ENCODE measurements at places on chromosomes 7 and 10.
A peak's percentile ranks its signal among the peaks of the same experiment; 100 is the strongest.

DNA sequence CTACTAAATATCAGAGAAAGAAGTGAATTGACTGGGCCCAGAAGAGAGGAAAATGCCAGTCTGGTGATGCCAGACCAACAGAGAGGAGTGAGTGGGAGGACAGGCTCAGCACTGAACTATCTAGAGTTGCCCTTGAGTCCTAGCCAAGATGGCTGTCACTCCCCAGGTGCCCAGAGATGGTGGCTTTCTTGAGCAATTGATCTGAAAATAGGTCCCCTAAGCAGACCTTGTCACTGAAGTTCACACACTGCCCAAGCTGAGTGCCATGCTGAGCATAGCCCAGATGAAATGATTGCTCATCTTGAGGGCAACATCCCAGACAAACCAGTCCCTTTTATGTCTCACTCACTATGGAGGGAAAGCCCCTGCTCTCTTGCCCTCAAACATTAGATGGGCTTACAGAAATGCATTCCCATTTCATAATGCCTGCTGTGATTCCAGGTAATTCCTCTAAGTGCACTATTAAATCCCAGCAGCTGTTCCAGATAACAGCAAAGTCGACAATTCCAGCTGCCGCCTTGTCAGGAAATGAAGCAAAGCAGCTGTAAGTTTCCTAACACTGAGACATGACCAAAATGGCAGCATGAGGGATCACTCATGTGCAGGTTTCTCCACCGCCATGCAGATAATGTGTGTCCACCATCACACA, 329.4 kb downstream of the KCNMA1 start:
- DNase-seq, result no peak

DNA sequence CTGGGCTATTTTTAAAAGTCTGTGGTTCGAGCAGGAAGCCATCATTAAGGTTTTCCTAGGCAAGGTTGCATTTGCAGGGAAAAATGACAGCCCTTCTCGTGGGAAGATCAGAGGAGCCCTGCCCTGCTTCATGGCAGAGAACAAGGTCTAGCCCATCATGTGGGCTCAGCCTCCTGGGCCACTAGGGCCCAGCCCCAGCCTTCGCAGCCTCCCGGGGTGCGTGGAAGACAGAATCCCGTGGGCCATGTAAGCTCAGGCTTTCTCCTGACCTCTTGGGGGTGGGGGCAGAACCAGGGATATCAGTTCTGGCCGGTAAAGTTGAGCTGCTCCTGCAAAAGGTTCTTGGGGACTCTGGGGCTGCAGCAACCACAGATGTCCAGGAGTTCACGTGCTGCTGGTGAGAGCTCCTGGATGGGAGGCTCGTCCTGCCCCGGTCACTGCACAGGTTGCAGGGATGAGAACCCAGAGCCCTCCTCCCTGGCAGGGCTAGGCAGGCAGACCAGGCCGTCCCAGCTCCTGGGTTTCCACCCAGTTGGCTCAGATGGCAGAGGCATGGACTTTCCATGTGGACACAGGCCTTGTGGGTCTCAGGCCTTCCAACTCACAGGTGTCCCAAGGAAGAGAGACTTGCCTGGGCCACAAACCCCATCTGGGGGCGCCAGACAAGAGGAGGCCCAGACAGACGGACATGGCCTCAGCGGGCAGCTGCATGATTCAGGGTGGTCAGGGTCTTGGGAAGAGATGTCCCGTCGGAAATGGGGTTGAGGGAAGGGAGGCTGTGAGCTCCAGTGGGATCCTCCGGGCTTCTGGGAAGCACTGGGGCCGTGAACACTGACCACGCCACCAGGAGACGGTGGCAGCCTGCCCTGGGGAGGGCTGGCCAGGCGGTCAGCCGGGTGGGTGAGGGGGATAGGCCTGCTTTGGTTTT, 126.2 kb downstream of the NEURL1 start:
- no peak for DNase-seq

GRCh38 chr10:122878799-122879338, 512 bp downstream of the FAM24B start:
- no peak for DNase-seq

DNA sequence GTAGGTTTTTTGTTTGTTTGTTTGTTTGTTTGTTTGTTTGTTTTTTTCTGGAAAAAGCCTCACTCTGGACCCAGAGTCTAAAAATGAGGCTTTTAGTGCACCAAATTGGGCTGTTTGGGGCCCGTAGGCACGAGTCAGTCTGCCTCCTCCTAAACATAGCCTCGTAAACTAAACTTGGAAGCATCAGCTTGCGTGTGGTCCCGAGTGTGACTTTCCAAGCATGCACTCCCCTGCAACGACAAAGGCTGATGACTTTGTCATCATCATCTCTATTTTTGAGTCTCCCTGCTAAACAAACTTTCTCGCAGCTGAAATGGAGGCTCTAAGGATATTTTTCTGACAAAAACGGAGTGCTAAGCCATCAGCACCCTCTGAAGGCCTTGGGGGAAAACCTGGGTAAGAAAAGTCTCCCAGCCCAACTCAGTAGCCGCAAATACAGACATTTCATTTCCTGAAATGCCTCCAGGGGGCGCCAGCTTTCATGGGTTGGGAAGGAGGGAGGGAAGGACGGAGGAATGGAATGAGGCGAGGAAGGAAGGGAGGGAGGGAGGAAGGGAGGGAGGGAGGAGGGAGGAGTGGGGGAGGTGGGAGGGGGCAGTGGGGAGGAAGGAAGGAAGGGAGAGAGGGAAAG, 245.9 kb downstream of the KCNMA1 start:
- peak; percentile 14 for DNase-seq

DNA sequence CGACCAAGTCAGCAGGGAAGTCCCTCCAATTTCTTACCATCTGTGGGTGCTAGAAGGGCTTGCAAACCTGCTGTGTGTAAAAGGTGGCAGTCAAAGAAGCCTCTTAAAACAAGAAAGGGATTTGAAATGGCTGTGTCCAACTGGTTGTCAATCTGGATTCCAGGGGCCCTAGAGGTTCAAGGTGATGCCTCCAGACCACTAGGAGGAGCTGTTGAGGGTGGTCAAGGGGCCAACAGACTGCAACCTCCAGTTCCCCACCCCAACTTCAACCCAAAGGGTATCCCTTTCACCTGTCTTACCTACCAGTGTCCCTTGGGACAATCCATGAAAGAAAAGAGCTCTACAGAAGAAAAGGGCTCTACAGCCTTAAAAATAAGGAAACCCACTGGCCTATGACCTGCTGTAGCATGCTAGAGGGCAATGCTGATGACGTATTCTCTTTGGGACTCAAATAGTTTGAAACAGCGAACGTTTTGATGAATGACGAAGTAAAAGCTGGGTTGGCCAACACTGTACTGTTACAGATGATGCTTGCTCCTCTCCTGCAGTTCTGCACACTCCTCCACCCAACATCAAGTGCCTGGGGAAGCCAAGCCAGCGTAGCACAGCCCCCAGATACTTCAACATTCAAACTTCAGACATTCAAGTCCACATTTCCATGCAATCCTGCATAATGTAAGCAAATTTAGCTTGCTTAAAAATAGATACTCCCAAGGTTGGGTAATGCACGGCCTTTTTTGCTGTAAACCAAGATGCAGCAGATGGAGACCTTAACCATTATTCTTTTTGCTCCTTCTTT, 45.9 kb upstream of the WDR11 start:
- no peak for DNase-seq

DNA sequence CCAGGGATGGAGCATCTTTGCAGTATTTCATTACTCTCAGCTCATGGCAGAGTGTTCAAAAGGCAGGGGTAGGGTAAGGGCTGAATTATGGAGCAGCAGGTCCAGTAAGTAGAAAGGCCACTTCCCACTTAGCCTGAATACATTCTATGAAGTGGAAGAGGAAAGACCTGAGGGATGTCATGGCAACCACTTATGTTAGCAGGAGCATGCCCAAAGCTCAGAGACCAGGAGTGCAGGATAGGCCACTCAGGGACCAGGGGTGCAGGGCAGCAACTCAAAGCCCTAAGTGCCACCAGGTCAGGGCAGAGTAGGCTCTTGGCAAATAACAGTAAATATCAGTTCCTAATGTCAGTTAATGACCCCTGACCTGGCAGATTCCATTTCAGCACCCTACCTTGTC, 3.6 kb downstream of the SRI start:
- no peak for DNase-seq

- DNase-seq, result no peak
Measured at GRCh38 chr10:49139028-49139845, 5.4 kb upstream of the FAM170B start.

- DNase-seq, result no peak
Measured at GRCh38 chr7:6359021-6359420, 86.6 kb upstream of the CYTH3 start.

- DNase-seq, result no peak
Measured at GRCh38 chr7:47354831-47355541, 226.9 kb downstream of the TNS3 start.

DNA sequence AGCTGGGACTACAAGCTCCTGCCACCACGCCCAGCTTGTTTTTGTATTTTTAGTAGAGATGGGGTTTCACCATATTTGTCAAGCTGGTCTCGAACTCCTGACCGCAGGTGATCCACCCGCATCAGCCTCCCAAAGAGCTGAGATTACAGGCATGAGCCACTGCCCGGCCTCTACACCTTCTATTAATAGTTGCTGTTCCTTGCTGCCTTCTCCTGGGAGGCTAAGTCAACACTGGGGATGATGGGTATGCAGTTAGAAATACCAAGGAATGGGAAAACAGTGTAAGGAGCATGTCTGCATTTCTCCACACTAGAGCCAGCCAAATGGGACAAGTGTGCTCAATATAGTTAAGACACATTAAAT, 97.3 kb upstream of the PDLIM1 start:
- no peak for DNase-seq

DNA sequence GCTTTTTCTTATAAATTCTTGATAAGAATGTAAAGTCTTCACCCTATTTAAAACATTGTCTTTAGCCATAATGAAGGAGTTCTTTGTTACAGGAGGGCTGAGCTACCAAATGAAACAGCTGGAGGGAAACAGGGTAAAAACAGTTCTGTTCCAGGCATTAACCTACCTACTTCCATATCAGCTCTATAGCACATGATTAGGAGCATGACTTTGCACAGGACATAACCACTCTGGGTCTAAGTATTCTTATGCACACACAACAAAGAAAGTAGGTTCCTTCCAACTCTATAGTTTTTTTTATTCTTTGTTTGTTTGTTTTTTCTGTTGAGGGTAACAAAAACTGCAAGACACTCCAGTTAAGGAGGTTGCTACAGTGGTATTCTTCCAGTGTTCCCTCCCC, 52.7 kb downstream of the SCIN start:
- DNase-seq, result no peak

- DNase-seq, result no peak
Measured at GRCh38 chr10:77032188-77032570, 605.4 kb downstream of the KCNMA1 start.

DNA sequence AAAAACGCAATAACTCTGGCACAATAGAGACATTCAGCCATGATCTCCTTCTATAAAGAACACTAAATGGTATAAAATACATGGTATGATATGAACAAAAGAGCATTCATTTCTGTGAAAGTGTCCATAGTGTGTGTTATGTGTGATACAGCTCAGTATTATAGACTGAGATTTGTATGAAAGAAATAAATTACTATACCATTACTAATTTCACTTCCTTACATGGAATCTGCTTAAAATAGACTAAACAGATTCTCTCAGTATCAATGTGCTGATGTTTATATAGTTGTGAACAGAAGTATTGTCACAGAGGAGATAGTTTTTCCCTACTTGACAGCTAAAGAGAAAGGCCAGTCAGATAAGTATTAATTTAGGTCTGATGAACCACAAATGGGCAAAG, 10.8 kb downstream of the SEMA3A start:
- no peak for DNase-seq

DNA sequence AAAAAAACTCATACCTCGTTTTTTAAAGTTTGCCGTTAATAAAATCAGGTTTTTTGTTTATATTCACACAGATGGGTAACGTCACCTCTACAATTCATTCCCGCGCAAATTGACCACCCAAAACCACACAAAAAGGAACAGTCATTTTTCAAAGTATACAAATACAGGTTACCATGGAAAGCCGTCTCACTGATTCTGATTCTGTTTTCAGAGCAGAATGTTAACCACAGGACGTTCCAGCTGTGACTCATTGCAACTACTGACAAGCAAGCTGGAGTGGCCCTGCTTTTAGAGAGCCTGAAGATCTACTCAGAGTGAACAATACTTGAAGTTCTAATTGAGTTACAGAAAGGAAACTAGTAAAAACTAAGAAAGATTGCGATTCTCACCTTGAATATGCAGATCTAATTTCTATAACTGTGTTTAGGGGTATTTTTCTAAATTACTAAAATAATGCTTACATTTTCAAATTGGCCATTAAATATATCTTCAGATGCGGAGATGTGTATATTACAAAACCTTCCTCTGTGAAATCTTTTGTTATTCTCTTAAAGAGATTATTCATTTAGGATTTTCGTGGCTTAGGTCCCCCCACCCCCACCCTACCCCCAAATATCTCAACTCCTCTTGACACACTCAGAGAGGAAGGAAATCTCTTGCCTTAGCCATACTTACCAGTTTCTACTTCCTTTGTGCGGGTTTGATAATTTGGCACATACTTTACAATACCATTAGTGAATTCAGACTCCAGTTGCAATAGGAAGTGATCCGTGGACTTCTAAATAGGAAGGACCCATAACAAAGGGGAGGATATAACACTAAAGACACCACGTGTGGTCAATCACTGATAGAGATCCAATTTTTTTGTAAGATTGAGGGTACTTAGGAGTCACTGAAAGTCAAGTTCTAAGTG, 106.0 kb downstream of the CUBN start:
- peak; percentile 32 for DNase-seq

- no peak for DNase-seq
Measured at GRCh38 chr10:81306971-81307782, 567.8 kb upstream of the NRG3 start.

DNA sequence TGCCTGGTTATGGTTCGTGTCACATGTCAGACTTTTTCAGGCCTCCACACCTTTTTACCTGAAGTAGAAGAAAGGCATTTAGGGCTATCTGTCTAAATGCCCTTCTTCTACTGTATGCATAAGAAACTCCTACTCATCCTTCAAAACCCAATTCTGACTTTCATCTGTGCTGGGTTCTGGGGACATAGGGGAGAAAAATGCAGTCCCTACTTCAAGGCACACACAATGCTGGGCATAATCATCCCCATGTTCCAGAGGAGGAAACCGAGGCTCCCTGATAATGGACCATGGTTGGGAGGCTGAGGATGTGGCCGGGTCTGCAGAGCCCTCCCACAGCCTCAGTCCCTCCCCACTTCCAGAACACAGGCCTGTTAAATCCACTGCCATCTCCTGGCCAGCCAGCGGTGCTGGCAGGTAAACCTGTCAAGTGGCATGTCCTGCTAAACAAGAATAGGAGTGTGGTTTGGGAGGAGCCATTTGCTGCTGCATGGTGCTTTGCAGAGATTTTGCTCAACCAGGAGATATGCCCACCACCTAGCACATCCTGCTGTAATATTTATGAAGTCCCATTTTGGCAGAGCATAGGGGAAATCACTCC, 32.0 kb downstream of the GRID1 start:
- no peak for DNase-seq
